Stimulated activated CD4-positive, alpha-beta T cell treated with anti-CD3 and anti-CD28 coated beads, Interleukin-15, amount 100 ng/mL, for 1 hour (primary cell): ENCODE measurements at places on chromosomes 2 and 18.
A peak's percentile ranks its signal among the peaks of the same experiment; 100 is the strongest.

- no peak for DNase-seq
These were observed 216.3 kb upstream of the DTNA start for GRCh38 chr18:34493566-34494358.

DNA sequence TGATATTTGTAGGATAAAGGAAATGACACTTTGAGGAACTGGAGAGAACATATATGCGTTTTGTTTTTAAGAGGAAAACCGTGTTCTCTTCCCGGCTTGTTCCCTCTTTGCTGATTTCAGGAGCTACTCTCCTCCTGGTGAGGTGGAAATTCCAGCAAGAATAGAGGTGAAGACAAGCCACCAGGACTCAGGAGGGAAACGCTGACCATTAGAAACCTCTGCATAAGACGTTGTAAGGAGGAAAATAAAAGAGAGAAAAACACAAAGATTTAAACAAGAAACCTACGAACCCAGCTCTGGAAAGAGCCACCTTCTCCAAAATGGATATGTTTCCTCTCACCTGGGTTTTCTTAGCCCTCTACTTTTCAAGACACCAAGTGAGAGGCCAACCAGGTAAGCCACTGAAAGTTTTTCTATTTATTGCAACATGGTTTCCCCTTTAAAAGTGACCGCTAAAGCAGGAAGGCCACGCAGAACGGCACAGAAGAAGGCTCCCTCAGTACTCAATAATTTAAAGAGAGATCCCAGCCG is 735 bp downstream of the NRP2 start:
- no peak for DNase-seq

GRCh38 chr2:227655454-227655853 is 11.2 kb upstream of the SCYGR5 start:
- no peak for DNase-seq

DNA sequence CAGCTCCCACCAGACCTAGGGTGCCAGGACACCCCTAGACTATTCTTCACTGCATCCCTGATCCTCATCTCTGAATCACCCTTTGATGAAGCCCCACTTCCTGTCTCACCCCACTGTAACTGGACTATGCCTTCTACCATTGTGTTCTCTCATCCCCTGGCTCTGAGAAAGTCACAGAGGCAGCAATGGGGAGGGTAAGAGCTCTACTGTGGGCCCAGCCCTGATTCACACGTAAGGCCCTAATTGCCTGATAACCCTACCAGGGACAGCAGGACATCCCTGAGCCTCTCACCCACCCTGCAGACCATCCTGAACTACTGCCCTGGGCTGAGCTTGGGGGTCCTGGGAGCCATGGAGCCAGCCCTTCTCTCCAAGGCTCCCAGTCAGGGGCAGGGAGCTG is 1.5 kb upstream of the PROM2 start:
- DNase-seq, result no peak

GRCh38 chr18:50405582-50406271 is 30.9 kb downstream of the SKA1 start:
- no peak for DNase-seq

GRCh38 chr2:113875135-113875534 is 14.8 kb upstream of the ACTR3 start:
- no peak for DNase-seq

GRCh38 chr2:10454505-10454904 is 6.4 kb upstream of the ODC1 start:
- DNase-seq, result no peak

GRCh38 chr2:233928594-233929351 is 11.6 kb downstream of the TRPM8 start:
- no peak for DNase-seq

DNA sequence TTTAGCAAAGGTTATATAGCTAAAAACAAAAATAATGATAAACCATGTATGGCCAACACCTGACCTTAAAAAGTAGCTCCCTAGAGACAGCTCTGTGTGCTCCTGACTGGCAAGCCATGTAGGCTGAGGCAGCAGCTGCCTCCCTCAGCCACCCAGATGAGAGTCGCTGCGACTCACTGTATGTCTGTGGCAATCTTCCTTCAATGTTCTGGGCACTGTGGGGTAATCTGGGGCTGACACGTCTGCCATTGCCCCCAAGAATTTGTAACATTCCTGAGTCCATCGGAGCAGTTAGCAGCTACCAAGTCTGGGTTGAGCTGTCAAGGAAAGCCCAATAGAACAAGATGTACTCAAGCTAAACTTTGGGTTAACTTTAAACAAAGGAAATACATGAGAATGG is 106.4 kb upstream of the DAPL1 start:
- no peak for DNase-seq

GRCh38 chr2:32788114-32788513 is 158.6 kb upstream of the LTBP1 start:
- no peak for DNase-seq

DNA sequence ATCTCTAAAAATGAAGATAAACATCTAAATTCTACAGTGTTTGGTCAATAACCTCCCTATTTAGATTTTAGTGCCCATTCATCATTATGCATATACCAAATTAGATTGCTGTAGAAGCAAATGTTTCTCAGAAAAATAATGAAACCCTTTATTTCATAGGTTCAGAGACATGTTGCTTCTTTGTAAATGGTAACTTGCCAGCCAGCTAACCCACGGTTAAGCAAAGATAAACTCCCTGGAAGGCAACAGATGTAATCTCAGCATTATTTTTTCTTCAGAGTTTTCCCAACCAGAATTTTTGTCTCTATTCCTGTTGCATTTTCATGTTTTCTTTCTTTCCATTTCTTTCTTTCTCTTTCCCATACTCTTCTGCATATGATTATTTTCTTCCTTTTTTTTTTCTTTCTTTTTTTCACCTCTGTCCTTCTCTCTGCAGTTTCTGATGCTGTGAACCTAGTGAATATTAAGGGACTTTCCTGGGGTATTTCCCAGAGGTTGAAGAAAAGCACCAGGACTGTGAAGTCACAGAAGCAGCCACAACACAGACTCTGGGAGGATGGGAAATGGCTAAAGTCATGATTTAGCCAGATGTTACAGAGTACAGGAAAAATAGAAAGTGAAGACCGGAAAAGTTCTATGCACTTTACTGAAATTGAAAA is 50.0 kb upstream of the DSG1 start:
- no peak for DNase-seq

DNA sequence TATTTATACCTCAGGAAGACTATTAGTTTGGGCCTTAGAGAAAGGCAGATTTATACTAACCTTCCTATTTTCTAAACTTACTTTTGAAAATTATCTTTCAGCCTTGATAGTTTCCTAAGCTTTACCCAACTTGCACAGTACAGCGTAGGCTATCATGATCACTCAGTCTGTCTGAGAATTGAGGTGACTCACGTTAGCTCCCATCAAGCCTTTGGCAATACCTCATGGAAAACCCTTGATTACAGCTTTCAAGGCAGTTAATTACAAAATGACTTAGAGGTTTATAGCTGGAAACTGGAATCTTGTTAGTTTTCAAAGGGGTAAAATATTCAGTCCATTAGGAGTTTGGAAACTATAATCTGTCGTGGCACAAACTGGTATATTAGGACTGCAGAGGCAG is 26.4 kb upstream of the ARMC9 start:
- DNase-seq, result no peak

GRCh38 chr2:189095101-189095500 is 84.5 kb downstream of the COL5A2 start:
- DNase-seq, result no peak

GRCh38 chr18:7532942-7533341 is 34.2 kb upstream of the PTPRM start:
- no peak for DNase-seq

- no peak for DNase-seq
These were observed 617 bp downstream of the FOSL2 start for GRCh38 chr2:28393114-28393836.

DNA sequence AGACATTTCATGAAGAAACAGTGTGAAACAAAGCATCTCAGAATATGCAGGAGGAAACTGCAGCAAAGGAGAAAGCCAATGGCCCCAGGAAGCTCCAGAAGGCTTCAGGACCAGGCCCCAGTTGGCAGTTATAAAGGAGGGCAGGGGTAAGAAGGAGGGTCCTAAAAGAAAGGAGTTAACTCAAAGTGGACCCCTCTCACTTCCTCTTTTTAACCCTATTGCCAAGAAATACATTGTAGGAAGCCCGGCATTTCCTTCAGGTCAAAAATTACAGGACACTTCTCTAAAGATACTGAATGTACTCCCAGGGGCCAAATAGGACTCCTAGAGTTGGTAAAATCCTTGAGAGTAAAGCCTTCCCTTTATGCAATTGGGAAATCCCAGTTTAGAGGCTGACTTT is 77.1 kb upstream of the TGFA start:
- no peak for DNase-seq

DNA sequence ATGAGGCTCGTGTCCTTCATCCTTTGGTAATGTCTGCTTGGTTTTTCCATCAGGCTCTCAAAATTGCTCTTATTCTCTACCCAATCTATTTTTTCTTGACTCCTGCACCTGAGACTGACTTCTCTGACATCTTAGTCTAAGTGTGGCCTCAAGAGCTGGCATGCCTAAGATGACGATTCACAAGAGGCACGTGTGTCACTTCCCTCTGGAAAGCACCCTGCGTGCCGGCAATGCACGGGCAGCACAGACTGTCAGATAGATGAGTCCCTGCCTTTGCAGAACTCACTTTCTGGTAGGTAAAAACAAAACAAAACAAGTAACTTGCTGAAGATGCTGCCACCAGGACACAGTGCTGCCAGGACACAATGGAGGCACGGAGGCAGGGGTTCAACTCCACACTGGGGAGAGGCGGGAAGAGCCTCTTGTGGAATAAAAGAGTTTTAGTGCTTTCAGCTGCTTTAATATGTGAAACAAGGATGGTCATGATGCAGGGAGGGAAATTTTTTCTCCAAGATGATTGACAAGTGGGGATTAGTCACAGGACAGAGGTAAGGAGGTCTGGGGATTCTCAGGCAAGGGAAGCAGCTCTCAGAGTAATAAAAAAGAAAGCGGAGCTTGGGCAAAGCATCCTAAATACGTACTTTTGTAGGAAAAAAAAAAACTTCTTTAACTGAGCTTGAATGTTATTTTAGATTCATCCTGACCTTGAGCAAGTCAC is 27.3 kb downstream of the CYB5A start:
- DNase-seq, result no peak

- peak; percentile 20 for DNase-seq
These were observed 89.5 kb upstream of the STK39 start for GRCh38 chr2:168336786-168337388.

- no peak for DNase-seq
These were observed 130.3 kb downstream of the MGAT5 start for GRCh38 chr2:134384131-134384530.

DNA sequence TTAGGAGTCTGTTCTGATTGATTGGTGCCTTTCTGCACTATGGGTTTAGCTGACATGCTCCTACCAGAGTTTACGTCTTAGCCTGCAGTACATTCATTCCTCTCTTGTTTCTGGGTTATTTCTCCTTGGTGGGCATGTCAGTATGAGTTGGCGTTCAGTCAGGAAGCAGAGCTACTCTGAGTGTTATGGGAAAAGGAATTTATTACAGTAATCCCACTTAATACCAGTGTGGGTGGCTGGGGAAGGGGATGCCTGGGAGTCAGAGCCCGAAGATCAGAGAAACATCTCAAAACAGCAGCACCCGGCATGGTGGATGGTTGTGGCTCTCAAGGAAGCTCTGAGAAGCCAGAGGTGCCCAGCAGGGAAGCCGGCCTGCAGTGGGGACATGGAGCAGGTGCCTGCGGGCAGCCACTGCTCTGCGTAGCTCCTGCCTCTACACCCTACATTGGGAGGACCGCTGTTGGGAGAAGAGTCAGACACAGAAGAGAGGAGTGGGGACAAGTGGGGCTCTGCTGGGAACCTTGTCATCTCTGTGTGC is 48.9 kb downstream of the RAB31 start:
- no peak for DNase-seq

GRCh38 chr2:25342372-25343186 is 854 bp upstream of the DNMT3A start:
- peak; percentile 54 for DNase-seq

GRCh38 chr2:207176247-207176646 is 10.5 kb upstream of the KLF7 start:
- no peak for DNase-seq

DNA sequence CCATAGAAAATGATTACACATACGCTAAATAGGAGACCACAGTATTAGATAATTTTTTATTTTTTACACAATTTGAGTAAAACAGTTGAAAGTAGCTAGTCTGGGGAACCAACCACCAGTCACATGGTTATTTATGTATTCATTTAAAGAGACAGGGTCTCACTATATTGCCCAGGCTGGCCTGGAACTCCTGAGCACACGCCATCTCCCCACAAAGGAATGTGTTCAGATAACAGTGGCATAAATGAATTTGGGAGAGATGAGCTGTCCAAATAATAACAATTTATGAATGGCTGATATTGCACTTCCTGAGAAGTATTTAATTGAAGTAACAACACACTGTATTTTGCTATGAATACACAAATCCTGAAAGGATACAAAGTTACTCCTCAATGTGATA is 39.7 kb downstream of the KIDINS220 start:
- no peak for DNase-seq

DNA sequence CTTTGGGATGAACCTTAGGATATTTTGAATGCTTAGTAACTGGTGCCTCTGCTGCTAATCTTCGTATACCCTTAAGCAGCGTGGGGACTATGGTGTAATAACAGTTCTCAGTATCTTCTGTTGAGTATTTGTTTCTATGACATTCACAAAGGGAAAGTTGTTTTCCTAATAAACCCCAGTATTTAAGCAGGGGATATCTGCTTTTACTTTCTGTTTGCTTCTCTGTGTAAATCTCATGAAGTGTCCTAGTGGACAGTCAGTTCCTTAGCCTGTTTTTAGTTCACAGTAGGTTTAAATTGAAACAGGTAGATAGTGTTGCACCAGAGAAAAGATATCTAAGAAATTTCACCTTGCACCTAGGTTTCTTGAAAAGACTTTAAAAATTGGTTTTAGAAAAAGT is 14.9 kb downstream of the KIAA1328 start:
- no peak for DNase-seq

DNA sequence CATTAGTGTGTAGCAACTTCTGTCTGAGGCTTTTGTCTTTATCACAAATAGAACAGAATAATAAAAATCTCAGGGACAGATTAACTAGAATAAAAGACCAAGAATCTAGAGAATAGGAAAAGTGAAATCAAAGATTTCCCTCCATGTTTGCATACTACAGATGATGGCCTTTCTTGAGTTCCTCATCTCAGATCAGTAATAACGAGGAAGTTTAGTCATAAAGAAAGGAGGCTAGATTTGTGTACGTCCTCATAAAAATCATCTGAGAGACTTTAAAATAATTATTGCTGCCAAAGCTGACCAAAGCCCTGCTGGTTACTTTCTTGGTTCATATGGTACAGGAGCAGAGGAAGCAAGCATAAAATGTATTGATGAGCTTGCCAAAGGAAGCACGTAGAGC is 117.3 kb downstream of the MIB1 start:
- DNase-seq, result no peak
